Activated CD8-positive, alpha-beta memory T cell treated with anti-CD3 and anti-CD28 coated beads for 48 hours (primary cell): ENCODE measurements at places on chromosomes 1 and 21.

GRCh38 chr21:36744560-36745231 is 45.8 kb downstream of the SIM2 start:
- DNase-seq: no peak

- no peak for DNase-seq
Measured at GRCh38 chr1:59952065-59952464, 25.5 kb upstream of the CYP2J2 start.

- no peak for DNase-seq
Measured at GRCh38 chr1:63414691-63415365, 47.4 kb downstream of the ALG6 start.

- DNase-seq: peak; percentile 93
Measured at GRCh38 chr1:155001675-155002463, 733 bp upstream of the ZBTB7B start.

DNA sequence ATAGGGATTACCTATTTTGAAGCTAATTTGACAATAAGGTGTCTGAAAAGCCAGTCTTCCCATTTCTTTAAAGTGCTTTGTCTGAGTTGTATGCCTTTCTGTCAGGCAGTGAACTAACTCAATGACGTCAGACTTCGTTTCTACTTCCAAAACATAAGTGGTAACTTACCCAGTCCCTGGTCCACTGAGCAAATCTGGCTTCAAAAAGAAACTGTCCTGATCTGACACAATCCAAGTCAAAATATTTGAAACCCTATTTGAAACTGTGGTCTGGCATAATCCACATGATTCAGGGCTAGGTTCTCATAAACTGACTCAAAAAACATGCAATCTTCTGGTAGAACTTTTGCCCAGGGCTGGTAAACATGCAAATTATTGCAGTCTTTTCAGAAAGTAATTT is 34.0 kb downstream of the DIRAS3 start:
- no peak for DNase-seq

- DNase-seq: no peak
Measured at GRCh38 chr21:45880097-45881068, 101.2 kb upstream of the COL6A1 start.
